ENCODE measurements at places on chromosomes 13 and 19.
A peak's percentile ranks its signal among the peaks of the same experiment; 100 is the strongest.

- no peak for DNase-seq
These were observed 6.0 kb upstream of the SULT2A1 start for GRCh38 chr19:47891923-47892666.

GRCh38 chr19:19034204-19034624, 811 bp downstream of the ARMC6 start:
- peak; percentile 91 for DNase-seq

DNA sequence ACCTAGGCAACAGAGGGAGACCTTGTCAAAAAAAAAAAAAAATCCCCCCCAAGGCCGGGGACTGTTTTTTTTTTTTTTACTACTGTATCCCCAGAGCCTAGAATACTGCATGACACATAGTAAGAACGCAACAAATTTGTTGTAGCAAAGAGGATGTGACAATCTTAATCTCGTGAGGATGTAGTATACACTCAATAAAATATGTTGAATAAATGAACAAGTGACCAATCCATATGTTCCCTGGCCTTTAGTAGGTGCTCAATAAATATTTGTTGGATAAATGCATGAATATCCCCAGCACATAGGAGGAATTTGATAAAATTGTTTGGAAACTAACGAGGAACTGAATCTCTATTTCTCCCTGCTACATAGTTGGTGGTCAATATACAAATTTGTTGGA, 75.7 kb downstream of the MAP4K1 start:
- no peak for DNase-seq

DNA sequence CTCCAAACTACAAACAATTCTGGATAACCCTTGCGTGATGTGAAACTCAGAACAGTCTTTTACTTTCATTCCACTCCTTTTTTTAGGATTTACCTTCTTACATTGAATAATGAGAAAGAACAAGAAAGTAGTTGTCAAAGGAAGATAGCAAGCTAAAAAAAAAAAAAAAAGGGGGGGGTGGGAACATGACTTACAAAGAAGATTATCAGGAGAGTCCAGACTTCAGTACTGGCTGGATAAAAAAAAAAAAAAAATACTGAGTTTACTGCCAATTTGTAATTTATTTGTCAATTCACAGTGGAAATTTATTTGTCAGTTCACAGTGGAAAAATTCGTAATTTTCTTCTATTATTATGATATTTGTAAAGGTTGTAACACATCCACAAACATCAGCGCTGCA, 792.4 kb upstream of the SLITRK5 start:
- DNase-seq: no peak

DNA sequence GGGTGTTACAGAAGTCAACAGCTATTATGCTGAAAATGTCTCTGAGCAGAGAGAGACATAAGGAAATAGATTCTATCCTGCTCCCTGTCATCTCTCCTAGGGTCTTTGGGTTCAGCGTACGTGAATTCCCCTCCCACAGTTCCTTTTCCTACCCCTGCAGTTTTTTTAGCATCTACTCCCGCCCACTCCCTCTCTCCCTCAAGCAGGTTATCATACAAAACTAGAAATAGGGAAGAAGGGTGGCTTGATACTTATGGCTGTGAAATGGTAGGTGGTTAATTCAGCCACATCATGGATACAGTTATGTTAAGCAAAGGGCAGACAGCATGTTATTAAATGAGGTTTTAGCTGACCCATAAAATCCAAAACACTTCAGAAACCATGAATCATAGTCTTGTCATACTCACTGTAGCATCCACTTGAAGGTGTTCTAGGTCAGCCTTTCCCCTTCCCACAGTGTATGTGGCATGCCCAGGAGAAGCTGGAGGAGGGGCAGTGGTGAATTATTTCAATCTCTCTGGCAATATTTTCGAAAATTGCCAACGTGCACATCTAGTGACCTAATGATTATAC, 236.8 kb upstream of the SERP2 start:
- no peak for DNase-seq

GRCh38 chr13:32060401-32060878, 28.9 kb downstream of the FRY start:
- DNase-seq: no peak

DNA sequence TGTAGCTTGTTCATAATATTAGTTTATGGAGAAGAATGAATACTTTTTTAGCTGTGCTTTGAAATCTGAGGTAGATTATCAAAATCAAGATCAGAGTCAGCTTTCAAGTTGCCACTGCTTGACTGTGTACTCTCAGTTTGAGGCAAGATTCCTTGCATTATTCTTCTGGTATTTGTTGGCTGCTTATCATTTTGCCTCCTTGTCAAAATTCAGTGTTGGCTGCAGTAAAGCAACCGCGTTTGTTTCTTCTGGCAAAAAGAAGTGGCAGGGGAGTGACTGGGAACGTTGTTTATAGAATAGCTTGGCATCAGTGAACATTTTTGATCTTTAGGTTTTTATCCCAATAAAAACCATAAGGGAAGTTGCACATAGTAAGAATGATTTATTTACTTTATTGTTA, 419.3 kb upstream of the GPC6 start:
- DNase-seq: no peak

DNA sequence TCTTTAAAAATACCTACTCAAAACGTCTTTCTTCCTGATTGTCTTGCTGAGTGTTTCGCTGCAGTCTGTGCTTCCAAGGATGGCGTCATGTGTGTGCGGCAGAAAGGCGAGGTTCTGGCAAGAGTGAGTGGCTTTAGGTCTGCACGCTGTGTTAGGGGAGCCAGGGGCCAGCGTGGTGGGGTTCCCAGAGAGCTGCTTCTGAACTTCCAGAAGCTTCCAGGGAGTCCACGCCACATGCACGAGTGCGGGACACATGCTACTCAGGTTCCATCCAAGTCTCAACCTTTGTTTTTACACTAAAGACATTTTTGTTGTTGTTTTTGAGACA, 67.9 kb downstream of the ATP11A start:
- DNase-seq: no peak

- DNase-seq: peak; percentile 95
These were observed 19.0 kb downstream of the MRPS12 start for GRCh38 chr19:38949580-38950367.

- DNase-seq: peak; percentile 56
These were observed 3.7 kb downstream of the FUZ start for GRCh38 chr19:49809160-49809940.

DNA sequence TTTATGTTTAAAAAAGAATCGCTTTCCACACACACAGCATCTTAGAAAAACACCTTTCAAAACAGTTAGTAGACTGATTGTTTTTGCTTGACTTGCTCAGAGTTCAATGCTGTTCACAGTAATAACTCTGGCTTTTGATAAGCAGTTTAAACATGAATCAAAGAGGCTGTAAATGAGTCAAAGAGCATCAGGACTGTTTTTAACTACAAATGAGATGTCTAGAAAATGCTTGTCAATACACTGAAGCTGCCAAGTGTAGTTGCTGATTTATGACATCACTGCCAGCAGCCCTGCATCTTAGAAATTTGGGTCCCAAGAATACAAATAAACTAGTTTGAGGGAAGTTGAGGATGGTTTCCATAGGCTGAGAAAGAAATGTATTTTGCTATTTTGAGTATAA, 2057.1 kb upstream of the PCDH20 start:
- DNase-seq: no peak

DNA sequence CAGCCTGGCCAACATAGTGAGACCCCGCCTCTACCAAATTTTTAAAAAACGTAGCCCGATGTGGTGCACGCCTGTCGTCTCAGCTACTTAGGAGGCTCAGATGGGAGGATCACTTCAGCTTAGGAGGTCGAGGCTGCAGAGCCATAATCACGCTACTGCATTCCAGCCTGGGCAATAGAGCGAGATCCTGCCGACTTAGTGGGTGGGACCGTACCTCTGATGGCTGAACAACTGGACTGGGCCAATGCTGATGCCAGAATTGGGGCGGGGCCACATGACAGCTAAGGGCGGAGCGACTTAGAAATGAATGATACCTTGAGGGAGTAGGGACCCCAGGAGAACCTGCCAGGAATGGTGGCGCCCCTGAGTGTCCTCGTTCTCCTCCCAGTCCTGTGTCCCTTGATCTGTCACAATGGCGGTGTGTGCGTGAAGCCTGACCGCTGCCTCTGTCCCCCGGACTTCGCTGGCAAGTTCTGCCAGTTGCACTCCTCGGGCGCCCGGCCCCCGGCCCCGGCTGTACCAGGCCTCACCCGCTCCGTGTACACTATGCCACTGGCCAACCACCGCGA, 3.6 kb downstream of the LTBP4 start:
- DNase-seq: no peak

DNA sequence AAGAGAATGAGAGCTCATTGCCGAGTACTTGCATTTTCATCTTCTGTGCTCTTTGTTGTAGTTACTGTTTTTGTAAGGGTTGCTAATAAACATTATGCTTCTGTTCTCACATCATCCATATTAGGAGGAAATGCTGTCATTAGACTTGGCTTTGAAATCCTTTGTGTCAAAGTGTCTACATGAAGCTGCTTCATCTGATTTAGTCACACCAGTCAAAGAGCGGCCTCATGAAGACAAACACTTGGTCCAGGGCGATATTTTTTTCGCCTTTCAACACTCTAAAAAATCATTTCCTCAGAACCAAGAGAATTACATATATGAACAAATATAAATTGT, 105.0 kb downstream of the SPRY2 start:
- no peak for DNase-seq

DNA sequence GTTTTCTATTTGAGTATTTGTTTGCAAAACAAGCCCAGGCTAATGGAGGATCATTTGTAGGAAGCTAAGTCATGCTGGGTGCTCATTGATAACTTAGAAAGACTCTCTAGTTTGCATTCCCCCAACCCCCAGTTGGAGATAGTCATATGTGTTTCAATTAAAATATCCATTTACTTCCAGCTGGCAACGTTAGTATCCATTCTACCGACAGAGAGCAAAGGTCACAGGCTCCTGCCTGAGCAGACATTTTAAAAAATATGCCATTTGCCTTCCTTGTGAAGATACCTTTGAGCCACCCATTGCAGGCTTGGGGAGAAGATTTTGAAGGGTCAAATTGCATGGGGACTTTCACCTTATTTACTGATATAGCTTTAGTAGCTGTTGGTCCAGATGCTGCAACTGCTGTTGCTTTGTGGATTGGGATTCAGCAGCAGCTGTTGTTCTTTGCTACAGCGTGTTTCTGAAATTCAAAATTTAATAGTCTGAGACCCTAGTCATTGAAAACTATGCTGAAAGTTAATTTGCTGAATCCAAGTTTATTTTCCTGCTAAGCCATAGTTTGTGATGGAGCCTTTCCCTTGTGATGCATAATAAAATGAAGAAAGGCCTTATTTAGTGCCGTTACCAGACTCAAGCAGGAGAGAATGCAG, 335.1 kb downstream of the GPC6 start:
- no peak for DNase-seq

GRCh38 chr13:76038920-76039716, 403.0 kb downstream of the LMO7 start:
- no peak for DNase-seq

GRCh38 chr19:4013886-4014540, 6.5 kb downstream of the PIAS4 start:
- DNase-seq: no peak

- DNase-seq: no peak
These were observed 46.6 kb upstream of the GPR183 start for GRCh38 chr13:99353836-99354235.

Measured in suppressor macrophage treated with lipopolysaccharide for 1 hour (primary cell).